Daoy (cell line): ENCODE measurements at places on chromosomes 2 and 18.

DNA sequence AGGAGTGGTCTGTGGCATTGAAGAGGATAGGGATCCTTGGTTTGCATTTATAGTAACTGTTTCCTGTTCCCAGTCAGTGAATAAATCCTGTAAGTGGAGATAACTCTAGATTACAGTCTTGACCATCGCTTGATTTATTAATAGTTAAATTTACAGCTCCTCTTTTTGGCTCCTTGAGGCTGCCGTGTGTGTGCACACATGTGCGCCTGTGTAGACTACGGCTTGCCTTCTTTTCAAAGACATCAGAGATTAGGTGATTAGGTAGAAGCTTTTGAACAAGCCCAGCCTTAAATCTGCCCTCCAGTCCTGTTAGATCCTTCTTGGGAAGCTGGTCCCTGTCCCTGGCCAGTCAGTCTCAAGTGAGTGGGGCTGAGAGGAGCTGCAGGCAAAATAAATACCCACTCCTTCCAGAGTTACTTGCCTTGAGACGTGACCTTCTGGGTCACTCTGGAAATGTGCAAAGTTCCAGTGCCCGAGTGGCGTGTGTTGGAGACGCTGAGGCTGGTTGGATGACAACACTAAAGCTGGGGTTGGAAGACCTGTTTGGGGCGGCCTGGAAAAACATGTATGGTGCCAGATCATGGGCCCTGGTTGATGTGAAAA is 32.0 kb downstream of the TCF7L1 start:
- DNase-seq, result no peak

DNA sequence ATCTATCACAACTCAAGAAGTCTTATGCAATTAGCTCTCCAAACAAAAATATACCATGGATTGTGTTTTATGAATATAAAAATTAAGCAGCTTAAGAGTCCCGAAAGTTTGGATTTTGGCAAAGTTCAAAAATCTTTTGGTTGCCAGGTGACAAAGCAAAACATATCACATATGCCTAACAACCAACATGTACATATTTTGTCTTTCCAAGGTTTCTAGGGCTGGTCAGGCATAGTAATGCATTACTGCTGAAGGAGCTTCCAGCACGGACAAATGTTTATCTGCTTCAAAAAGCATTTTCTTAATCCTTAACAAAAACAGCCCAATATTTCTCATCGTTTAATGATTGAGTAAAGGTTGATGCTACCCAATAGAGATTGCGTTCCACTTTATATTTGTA is 1327.1 kb upstream of the ZEB2 start:
- no peak for DNase-seq

- no peak for DNase-seq
These were observed 3.0 kb upstream of the FZD7 start for GRCh38 chr2:202030691-202031090.

DNA sequence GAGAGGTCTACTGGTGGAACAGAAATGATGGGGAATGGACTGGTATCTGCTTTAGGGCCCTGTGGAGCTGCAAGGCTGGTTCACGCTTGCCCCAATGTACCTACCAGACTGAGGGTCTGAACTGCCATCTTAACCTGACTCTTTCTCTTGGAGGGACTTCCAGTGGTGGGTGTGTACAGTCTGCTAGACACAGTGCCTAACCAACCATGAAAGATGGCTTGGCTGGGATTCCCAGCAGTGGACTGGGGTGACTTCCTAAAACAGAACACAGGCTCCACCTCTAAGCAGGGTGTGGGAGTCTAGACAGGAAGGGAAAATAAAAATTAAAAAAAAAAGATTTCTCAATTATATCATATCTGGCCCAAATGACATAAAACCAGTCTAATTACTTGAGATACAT is 25.5 kb upstream of the MYO3B start:
- DNase-seq, result no peak

DNA sequence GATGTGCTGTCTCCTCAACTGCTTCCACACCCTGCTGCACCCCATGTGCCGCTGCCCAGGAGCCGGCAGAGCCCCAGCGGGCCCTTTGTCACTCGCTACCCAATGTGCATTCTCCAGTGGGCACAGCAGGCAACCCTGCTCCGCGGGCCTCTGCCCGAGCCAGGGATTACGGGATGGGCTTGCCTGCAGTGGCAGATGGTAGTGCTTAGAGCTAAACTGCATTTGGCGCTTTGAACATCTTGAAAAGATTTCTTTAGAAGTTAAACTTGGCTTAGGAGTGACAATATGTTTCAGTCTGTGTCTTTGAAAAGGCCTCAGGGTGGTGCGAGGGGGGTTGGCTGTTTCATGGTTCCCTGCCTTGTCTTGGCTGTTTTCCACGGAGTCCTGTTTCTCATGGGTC is 84.0 kb upstream of the BOD1L2 start:
- DNase-seq, result no peak

GRCh38 chr18:37305066-37305465 is 260.5 kb downstream of the CELF4 start:
- no peak for DNase-seq

- DNase-seq, result no peak
These were observed 126.3 kb upstream of the SPRED2 start for GRCh38 chr2:65558743-65559142.

GRCh38 chr2:237223201-237223861 is 137.6 kb downstream of the COPS8 start:
- DNase-seq, result peak; percentile 97

DNA sequence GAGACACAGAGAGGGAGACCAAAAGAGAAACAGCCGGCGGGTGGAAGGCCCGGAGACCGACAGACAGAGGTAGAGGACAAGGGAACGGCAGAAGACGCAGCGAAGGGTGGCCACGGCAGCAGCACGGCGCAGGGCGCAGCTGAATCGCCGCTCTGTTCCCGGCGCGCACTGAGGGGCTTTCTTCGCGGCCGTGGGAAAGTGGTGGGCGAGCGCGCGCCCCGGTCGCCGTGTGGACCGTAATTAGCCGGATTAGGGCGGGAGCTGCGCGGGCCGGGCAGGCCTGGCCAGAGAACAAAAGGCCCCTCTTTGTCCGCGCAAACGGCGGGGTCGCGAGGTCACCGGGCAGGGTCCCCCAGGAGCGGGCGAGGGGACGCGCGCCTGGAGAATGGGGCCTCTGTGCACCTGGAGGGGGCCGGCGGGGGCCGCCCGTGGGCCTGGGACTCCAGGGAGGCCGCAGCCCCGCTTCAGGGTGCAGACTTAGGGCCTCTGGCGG is 158.3 kb downstream of the ZFP36L2 start:
- DNase-seq, result no peak

GRCh38 chr2:177810906-177811305 is 261.7 kb downstream of the PDE11A start:
- DNase-seq, result no peak

- DNase-seq, result peak; percentile 82
These were observed 275.7 kb upstream of the FN1 start for GRCh38 chr2:215711471-215712034.

GRCh38 chr2:148867079-148867769 is 7.8 kb upstream of the KIF5C start:
- no peak for DNase-seq

DNA sequence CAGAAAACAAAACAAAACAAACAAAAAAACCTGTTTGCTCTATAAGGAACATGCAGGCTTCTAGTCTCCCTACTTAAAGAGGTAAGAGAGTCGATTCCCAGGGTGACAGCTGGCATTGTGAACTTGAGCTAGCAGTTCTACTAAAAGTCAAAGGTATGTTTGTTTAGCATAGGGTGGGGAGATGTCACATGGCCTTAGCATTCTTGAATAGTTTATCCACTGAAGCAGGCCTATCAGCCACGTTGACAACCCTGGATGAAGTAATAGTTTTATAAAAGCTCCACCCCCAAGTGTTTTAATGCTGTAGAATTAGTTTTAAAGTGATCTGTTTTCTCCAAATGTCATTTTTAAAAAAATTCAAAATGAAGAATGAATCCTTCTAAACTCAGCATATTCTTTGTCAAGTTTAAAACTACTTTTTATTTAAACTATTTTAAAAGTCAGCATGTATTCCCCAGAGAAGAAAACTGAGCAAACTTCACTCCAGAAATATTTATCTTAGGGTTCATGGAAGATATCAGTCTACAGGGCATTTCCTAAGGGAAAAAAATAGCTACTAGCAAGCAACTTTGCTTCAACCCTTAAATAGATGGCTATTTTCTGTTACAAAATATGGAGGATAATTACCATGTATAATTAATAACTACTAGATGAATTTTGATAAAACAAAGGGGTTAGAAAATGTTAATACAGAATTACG is 1.7 kb downstream of the MYOM1 start:
- no peak for DNase-seq

DNA sequence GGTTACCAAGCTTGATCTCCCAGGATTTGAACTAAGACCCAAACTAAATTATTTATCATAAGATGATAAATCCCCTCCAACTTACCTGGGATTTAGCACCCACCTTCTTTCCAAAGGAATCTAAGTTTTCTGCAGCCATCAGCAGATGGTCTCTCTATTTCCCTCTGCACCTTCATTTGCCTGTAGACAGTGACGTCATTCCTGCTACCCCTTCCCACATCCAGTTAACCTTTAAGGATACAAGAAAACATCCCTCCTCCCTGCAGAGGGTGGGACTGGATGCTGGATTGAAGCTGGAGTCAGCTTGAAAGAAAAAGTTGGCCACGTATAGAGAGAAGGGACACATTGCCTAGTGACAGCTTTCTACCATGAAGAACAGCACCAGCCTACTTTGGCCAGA is 3.7 kb upstream of the DNER start:
- DNase-seq, result no peak

DNA sequence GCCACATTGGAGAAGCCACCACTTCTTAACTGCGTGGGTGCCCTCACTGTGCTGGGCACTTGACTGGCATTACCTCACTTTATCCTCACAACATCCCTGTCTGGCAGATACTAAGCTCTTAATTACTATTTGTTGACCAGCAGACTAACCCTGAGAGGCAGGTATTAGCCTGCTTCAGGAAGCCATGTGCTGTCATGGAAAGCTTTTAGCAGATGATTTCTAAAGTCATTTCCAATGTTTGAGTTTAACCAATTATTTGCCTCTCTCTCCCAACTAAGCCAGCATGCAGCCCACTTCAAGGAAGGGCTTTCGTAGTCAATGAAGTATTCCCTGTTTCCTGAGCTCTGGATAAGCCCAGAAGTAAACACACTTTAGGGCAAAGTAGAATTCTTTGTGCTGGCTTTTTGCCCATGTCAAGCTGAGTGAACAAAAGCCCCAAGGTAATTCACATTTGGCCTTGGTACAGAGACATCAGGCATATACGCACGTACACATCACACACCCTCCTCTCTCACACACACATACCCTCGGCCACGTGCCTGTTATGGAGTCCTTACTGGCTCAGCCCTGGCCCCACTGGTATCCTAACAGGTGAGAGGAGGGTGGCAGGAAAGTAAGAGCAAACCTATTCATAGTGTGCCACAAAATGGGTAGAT is 108.6 kb downstream of the C1D start:
- DNase-seq, result no peak

DNA sequence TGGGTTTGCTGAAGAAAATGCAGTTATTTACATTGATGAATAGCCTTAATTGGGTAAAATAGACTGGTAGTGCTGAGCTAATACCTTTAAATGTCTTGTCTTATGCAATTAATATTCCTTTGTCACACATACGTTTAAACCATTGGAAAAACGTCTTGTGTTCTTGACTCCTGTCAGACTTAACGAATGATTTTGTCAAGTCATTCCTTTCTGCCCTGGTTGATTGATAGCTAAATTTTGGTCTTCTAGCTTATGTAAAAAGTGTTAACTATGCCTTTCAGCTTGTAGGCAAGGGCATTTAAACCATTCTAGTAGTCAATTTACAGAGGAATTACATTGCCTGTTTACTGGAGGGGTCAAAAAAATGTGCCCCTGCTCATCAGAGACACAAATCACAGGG is 105.8 kb upstream of the LRRTM1 start:
- DNase-seq, result no peak

DNA sequence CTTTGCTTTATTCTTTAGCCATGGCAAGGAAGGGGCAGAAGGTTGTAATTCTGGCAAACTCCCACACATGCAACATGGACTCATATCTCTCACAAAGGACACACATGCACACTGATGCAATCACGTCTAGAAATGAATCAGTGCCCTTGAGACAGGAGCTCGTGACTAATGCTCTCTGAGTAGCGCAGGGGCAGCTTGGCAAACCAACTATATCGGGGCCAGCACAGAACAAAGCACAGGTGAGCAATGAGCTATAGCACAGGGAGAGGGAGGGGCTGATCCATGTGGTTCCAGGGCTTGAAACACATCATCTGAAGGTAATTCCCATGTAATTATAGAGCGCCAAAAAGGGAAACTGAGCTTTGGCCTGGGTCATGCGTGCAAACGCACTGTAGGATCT is 165.2 kb upstream of the KLF7 start:
- DNase-seq, result peak; percentile 94

DNA sequence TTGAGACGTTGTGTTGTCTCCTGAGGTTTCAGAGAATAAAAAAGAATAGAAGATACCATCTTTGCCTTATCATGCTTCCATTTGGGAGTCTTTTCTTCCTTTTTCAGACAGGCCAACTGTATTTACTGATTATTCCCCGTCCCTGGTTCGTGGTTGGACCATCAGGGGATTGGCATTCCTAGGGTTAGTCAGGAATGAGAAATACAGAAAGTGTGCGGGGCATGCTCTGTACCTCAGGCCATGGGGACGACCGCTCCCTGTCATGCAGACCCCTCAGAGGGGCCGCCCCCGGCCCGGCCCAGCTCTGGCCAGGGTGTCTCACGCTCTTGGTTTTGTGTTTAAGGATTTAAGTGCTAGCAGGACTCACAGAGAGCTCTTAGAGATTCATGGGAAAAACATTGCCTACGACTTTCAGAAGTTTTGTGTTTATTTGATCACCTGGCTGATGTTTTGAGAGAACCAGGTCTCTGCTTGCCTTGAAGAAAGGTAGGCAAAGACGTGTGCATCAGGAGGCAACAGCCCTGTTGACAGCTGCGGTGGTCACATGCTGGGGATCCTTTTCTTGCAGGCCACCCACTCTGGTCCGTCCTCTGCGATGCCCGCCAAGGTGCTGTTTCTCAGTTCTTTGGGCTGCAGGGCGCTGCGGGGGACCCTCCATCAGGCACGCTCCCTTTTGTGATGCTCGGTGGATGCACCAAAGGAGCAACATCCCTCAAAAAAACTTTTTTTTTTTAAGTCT is 317.8 kb downstream of the AGAP1 start:
- no peak for DNase-seq

GRCh38 chr18:65753520-65753919 is 2.7 kb downstream of the CDH7 start:
- DNase-seq, result no peak

GRCh38 chr2:121136323-121136722 is 148.7 kb downstream of the TFCP2L1 start:
- DNase-seq, result no peak

GRCh38 chr2:227163998-227164762 is at the start of the genes COL4A3 and COL4A4:
TSS of gene COL4A3 (plus strand) at chr2:227164624. CDS start at chr2:227164727, 103 bp downstream.
TSS of gene COL4A4 (minus strand) at chr2:227164205. CDS start at chr2:227147483, 16,722 bp downstream.
- peak; percentile 19 for DNase-seq

DNA sequence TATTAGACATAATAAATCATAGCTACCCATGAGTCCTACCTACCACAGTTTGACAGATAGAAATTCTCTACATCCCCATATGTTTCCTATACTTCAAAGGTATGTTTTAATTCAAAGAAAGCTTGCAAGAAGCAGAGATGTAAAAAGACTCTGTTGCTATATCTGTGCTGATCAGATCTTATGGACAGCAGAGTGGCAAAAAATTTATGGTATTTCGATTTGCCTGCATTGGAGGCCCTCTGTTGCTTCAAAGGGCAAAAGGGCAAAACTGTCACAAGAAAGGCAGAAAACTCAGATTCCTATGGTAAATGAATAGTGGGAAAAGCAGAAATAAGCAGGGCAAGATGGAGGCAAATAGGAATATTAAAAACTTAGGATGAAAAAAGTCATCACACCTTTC is 447.8 kb upstream of the SPHKAP start:
- DNase-seq, result no peak

- no peak for DNase-seq
These were observed 123.1 kb upstream of the CAB39 start for GRCh38 chr2:230589497-230590015.

- peak; percentile 90 for DNase-seq
These were observed 33.6 kb downstream of the DGKD start for GRCh38 chr2:233387667-233388528.
